ENCODE measurements at places on chromosomes 5 and 9.

DNA sequence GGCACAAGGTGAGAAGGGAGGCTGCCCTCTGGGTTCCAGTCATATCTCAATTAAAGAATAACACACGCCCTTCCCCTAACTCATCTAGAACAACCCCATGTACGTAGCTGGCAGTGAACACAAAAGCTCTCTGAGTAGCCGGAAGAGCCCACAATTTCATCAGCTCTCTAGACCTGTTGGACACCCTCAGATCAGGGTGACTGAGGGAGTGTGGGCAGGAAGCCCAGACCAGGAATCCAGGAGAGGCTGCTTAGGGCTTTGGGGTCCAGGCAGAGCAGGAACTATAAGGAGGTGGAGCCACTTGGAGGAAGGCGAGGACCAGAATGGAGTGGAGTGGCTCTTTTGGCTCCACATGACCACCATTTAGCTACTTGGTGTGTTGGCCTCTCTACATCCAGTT lies 237.4 kb downstream of the NR3C1 start:
- no peak for DNase-seq

DNA sequence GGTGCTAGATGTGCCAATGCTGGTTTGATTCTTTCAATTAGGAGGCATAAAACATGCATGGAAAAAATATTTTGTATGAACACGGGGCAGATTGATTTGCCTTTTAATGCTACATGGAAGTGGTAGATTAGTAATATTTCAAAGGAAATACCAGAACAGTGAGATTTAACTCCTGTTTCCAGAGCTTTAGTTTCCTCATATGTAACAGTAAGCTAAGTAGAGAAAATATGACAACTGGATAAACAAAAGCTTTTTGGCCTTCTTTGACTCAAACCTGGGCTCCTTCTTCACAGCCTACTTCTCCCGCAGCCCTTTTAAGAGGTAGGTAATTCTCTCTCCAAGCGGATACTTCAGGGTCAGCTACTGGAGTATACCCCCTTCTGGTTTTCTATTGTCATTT lies 254.2 kb upstream of the TRPC7 start:
- DNase-seq: no peak

DNA sequence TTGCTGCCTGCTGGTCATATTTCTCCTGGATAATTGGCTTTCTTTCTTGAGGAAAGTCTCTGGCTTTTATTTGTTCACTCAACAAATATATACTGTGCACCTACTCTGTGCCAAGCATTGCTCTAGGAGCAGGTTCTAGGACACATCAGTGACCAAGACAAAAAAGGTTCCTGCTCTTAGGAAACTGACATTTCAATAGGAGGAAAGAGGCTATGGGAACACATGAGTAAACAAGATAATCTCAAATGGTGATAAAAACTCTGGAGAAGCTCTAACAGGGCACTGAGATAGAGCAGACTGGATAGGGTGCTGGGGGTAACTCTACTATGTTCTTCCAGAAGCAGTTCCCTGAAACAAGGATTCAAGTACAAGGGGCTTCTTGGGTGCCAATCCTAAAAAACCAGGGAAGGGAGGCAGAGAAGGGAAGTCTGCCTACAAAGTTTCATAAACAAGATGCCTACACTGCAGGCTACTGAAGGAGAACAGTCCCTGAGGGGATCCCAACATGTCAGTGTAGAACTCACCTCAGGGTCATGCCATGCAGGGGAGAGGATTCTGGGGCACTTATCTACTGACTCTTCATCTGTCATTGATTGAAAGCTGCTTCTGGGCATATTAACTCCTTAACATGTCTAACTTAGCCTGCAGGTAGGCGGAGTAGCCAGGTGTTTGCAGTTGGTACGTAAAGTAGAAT lies 181.3 kb downstream of the GRIA1 start:
- DNase-seq: no peak

DNA sequence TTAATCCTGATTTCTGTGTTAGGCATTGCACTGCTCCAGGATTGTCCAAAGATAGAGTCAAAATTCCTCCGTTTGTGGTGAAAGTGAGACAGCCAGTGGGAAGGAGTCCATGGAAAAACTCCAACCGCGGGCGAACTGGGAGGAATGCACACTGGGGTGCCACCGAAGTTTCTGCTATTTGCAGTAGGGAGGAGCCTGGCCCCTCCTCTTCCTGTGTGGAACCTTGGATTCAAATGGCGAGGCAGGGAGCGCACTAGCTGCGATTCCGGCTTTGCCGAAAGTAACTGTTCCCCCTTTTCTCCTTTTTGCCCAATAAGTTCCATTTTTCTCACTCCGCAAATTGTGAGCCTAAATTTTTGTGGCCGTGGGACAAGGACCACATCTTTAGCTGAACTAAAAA lies 9.3 kb downstream of the BAAT start:
- DNase-seq: no peak

DNA sequence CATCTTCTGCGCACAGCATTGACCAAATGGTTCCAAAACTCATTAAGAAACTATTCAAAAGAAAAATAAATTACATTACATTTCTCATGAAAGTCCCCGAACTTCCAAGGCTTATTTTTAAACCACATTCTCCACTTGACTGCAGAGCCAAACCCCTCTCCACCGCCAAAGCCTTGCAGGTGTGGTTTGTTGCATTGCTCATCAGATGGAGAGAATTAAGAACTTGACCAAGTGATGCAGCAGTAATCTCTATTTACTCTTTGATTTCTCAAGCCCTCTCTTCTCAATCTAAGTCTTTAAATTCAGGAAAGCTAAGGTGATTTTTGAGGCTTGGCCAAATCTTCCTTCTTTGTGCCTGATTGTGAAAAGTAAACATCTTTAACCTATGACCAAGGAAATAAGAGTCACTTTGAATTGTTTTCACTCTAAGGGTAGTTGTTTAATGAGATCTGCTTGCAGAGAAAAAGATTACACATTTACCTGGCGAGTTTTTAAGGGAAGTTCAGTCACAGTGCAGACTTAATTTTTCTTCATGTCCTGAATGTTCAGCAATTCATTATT lies 290.5 kb upstream of the ITGA1 start:
- no peak for DNase-seq

DNA sequence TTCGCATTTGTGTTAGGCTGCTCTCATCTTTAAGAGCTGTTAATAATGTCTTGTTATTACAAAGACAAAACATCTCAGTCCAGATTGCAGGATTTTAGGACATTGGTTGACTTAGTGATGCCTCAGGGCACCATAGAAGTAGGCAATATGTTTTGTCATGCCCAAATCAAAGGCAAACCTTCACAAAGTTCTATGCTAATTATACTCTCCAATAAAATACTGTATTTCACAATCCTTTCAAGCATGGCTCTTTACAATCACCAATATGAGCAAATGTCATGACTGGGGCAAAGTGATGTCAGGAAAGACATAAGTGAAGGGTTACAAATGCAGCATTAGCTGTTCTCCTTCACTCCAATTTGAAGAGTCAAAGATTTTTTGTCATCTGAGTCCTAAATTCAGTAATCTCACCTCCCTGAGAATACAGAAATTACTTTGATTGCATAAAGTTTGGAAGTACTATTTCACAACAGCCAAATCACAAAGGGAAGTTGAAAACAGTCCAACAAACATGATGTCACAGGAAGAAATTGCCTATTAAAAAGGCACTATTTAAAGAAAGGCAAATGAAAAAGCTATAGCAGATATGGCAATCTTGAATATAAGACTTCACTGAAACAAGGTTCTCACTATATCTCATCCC lies 303.2 kb downstream of the PRR16 start:
- no peak for DNase-seq

- DNase-seq: no peak
Measured at GRCh38 chr9:90767523-90768100, 34.0 kb upstream of the SYK start.

DNA sequence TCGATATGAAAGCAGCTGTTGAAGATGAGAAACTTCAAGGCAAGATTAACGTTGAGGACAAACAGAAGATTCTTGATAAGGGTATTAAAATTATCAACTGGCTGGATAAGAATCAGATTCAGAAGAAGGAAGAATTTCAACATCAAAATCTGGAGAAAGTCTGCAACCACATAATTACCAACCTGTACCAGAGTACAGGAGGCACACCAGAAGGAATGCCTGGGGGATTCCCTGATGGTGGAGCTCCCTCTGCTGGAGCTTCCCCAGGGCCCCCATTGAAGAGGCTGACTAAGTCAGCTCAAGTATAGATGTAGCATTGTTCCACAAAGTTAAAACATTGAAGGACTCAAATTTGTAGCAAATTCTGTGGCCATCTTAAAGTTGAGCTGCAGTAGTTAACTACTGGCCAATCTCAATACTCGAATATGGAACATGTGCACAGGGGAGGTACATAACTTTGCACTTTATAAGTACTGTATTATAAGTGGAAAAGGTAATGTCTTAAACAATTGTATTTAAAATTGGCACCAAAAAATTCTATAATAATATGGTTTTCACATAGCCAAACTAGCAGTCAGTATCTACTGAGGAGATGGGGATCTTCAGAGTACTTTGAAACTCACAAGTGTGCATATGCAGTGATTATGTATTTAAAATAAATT lies 237.5 kb downstream of the CHSY3 start:
- no peak for DNase-seq

DNA sequence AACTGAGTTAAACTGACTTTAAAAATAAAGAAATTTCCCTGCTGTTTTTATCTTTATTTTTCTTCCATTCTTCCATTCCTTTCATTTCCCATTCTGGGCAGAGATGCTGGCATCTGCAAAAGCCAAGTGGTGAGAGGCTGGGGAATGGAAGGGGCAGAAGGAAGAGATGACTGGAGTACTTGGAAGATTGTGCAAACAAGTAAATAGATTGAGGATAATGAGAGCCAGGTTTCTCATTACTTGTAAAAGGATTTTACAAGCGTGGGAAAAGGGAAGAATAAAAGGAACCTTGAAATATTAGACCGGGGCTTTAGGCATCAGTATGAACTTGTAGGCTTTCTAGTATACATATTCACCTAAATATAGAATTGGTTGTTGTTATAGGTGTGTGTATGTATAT lies 341.2 kb downstream of the CAAP1 start:
- no peak for DNase-seq
